ENCODE measurements at places on chromosomes 2 and 18.

DNA sequence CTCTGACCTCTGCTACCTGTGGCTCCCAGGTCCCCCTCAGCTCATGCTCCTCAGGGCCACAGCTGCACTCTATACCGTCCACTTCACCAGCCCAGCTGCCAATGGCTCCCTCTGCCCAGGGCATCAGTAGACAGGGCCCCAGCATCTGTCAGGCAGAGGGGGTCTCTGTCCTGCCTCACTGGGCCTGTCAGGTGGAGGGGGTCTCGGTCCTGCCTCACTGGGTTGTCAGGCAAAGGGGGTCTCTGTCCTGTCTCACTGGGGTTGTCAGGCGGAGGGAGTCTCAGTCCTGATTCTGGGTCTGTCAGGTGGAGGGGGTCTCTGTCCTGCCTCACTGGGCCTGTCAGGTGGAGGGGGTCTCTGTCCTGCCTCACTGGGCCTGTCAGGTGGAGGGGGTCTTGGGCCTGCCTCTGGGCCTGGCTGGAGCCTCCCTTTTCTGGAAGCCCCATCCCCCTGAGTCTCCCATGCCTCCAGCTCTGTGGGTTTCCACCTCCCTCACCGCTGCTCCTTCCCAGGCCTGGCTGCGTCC is 19.9 kb downstream of the SNORC start:
- DNase-seq, result no peak

DNA sequence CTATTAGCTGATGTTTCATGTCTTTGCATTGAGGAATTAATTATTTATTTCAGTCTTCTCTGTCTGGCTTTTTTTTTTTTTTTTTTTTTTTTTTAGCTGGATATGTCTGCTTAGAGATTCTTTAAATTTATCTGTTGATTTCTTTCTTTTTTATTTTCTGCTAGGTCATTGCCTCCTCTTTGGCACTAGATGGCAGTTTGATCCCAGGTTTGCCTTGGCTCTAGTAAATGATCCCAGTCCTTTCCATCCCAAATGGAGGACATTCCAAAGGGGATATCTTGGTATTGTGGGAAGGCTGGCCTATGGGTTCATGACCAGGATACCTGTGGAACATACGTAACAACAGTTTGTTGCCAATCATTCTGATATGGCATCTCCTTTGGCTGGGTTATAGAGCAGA is 339.5 kb upstream of the GCFC2 start:
- no peak for DNase-seq

- no peak for DNase-seq
Observed at GRCh38 chr2:148653437-148653836, 8.9 kb downstream of the EPC2 start.

GRCh38 chr2:240241572-240241971 is 101.1 kb upstream of the OTOS start:
- DNase-seq, result no peak

DNA sequence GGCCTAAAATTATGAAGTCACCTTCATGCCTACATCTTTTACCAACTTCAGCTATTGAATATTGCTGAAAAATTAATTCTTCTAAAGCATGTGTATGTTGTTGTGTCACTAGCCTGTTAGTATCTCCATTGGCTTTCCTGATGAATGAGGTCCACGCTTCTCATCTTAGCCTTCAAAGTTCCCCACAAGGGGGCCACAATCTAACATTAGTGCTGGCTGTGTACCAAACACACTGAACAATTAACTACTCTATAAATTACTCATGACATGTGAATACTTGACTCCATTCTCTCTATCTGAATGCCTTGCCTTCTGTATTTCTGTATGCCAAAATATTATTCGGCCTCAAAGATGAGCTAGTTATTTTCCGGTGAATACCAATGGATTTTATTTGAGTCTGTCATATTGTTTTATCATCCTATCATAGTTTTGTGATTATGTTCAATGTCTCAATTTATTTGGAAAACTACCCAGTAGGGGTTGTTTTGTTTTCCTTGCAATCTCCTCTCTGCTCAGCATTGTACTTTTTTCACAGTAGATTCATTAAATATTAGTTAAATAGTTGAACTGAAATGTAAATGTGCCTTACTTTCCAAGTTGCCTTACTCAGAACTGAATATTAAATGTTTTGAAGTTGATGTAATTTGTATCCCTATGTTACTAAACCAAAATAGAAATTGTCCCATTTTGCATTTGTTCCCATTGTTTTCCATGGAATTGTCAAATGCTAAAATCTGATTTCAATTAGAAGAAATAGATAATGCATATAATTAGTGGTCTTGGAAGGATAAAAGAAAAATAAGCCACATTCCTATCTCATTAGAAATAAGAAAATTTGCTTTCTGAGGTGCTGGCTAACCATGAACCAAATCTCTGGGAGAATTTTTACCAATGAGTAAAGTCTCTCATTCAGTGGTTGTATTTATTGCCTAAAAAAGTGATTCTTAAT is 208.4 kb upstream of the COL3A1 start:
- DNase-seq, result no peak

- DNase-seq, result peak; percentile 65
Observed at GRCh38 chr2:19786408-19787058, 115.2 kb downstream of the TTC32 start.

DNA sequence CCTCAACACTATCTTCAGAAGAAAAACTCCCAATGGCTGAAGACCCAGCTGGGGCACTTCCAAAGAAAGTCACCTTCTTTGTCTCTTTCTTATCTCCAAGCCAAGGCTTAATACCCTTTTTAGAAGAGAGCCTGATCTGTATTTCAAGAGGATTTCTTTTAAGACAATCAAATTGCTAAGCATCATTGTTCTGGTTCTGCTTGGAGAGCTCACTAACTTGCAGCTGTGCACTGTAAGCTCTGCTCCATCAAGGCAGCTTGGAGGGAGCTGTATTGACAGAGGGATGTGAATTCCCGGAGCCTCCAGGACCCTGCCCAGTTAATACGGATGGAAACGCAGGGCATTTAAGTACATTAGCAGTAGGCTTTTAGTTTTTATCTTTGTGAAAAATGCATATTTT is 253.1 kb downstream of the TDRD15 start:
- no peak for DNase-seq

GRCh38 chr18:25815659-25816058 is 274.8 kb downstream of the SS18 start:
- no peak for DNase-seq

- no peak for DNase-seq
Observed at GRCh38 chr2:169329688-169330554, 32.4 kb downstream of the LRP2 start.

- peak; percentile 41 for DNase-seq
Observed at GRCh38 chr2:20391951-20392699, 41.5 kb upstream of the PUM2 start.

DNA sequence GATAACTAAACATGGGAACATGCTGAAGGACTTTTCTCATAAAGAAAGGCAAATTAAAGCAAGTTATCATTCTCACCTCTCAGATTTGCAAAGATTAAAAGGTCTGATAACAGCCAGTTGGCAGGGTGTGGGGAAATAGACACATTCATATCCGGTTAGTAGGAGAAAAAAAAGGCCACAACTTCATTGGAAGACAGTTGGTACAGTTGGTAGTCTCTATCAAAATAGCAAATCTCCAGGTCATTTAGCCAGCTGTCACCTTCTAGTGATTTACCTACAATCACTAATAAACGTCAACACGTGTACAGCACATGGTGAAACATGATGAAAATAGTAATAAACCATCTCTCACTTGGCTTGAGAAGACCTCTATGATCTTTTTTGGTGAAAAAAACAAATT is 16.6 kb downstream of the INPP5D start:
- no peak for DNase-seq

DNA sequence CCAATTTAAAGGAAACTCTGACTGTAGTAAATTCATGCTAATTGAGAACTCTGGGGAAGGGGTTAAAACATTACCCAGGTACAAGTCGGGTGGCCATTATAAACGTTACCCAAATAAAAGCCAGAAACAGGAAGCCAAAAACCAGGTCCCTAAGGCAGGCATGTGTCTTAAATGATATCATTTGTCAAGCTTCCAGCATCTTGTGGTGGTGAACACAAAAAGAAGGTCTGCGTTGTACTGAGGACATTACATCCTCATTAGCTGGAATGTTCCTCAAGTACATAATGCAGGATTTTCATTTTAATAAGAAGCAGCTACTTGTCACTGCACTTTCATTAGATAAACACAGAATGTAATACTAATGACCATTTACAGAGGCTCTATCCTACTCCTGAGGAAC is 10.9 kb downstream of the PTGR3 start:
- no peak for DNase-seq

GRCh38 chr2:236663287-236664101 is 93.9 kb downstream of the ACKR3 start:
- DNase-seq, result peak; percentile 90

DNA sequence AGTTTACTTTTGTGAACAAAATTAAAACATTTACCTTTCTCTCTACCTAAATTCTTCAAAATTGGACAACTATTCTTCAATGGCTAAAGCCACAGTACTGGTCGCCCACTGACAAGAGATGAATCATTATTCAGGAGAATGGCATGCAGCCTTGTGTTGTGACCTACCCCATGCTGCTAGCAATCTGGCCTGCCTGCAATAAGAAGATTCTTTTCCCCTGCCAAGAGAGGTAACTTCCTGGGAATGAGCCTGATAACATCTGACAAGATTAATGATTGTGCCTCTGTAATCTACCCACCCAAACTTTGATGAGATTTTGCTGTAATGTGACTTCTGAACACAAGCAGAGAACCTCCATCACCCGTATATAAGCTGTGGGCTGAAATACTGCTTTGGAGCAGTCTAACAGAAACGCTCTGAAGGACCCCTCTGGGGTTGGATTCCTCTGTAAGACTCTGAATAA is 47.0 kb upstream of the ST3GAL5 start:
- peak; percentile 87 for DNase-seq

DNA sequence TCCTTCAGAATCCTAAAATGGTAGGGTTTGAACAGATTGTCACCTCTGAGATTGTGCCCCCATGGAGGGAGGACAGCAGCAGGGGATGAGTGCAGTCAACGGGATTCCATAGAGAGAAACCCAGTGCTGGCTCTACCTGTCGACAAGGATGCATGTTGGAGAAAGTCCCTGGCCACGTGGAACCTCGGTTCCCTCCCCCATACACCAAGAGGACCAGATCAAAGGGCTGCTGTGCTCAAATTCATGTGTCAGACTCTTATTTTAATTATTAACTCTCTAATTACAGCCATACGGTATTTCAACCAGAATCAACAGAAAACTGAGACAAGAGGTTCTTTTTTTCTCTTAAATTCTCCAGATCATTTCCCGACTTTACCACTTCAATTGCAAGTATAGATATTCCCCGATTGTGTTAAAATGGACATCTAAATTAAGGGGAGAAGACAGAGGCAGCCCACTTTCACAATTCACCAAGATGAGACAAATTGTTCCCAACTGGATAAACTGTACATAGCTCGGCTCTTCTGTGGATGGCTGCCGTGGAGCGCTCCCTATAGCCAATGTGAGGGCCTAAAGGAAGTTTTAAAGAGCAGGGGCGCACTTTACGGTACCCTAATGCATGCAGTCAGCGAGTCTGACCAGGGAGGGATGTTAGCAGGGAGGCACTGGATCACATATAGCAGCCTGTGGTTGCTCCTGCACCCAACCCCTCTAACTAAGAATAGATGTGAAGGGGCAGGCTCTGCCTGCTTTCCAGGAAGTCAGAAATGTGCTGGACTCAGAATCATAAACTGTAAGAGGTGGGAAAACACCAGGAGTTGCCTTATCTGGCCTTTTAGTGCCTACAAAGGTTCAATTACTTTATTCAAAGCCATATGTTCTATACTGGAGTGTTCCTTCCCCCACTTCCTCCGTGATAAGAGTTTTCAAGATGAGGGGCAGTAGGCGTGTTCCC is 123.1 kb downstream of the CACNB4 start:
- no peak for DNase-seq

- peak; percentile 15 for DNase-seq
Observed at GRCh38 chr18:939166-939565, 34.5 kb downstream of the ADCYAP1 start.

DNA sequence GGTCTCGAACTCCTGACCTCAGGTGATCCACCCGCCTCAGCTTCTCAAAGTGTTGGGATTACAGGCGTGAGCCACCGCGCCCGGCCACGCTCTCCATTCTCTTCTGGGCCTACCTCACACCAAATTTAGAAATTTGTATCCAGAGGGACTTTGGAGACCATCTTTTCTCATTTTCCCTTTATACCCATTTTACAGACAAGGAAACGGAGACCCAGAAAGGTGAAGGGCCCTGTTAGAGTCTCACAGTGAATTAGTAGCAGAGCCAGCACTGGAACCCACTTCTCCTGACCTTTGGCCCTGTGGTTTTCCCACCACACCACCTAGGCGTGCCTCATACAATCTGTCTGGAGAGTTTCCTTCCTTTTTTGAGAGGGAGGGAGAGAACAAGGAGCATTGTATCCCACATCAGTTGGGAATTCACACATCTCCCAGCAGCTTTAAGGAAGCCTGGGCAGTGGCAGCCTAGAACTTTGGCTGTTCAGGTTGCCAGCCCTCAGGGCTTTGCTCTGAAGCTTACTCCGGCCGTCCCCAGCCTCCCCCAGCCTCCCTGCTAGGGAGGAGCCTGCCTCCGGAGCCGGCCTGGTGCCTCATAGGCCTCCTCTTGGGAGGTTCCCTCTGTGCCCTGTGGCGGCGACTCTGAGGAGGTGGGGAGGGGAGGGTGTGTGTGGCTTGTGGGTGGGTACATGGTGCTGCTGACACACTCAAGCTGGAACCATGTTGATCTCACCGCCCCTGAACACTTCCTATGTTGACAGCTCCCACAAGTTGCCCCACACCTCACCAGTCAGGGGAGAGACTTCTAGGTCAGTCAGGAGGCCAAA is 13.8 kb downstream of the FOSL2 start:
- DNase-seq, result peak; percentile 81

GRCh38 chr18:69402533-69402989 is 1.9 kb downstream of the DOK6 start:
- no peak for DNase-seq

GRCh38 chr2:111208639-111209038 is 87.9 kb downstream of the BCL2L11 start:
- no peak for DNase-seq

GRCh38 chr2:126930970-126931590 is 32.4 kb downstream of the TEX51 start:
- no peak for DNase-seq

- no peak for DNase-seq
Observed at GRCh38 chr18:9130195-9130594, 6.4 kb upstream of the ANKRD12 start.

- no peak for DNase-seq
Observed at GRCh38 chr2:49053156-49053555, 101.2 kb downstream of the FSHR start.

DNA sequence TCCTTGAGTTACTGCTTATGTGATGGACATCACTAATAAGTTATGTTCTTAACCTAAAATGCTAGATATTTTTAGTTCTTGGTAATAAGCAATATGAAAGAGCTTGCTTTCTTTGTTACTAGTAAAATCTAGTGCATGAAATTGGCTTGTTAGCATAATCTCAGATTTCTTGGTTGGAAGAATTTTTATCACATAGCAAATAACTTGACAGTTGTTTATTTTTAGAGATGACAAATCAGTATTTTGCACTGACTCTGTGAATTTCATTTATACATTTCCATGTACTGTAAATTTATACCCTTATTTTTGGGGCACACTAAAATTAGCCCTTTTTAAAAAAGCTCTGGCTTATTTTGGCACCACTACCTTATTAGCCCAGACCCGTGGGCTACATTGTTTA is 45.6 kb downstream of the LCLAT1 start:
- DNase-seq, result no peak
